ENCODE measurements at places on chromosomes 11 and 22.

DNA sequence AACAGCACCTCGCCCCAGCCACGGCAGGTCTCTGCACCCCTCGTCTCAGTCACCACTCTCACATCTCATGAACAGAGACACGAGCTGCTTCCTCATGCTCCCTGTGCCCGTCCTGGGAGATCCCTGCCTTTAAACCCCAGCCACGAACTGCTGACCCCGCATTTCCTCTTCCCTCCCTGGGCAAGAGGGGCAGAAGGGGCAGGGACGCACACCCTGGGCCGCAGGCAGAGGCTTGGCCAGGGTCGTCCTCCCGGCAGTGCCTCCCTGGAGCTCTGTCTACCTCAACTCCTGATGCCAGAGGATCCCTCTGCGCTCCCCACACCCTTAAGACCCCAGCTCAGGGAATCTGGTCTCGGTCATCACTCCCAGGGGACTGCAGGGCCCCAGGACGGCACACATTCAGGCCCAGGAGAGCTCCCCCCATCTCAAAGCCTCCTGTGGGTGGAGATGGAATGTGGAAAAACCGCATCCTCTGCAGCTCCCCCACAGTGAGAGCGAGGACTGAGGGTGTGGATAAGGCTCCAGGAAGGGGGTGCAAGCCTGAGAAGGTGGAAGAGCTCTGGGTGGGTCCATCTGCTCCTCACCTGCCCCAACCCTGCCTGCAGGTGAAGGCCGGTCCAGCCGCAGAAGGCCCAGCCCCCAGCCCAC is 1.2 kb downstream of the BID start:
- peak; percentile 27 for DNase-seq

DNA sequence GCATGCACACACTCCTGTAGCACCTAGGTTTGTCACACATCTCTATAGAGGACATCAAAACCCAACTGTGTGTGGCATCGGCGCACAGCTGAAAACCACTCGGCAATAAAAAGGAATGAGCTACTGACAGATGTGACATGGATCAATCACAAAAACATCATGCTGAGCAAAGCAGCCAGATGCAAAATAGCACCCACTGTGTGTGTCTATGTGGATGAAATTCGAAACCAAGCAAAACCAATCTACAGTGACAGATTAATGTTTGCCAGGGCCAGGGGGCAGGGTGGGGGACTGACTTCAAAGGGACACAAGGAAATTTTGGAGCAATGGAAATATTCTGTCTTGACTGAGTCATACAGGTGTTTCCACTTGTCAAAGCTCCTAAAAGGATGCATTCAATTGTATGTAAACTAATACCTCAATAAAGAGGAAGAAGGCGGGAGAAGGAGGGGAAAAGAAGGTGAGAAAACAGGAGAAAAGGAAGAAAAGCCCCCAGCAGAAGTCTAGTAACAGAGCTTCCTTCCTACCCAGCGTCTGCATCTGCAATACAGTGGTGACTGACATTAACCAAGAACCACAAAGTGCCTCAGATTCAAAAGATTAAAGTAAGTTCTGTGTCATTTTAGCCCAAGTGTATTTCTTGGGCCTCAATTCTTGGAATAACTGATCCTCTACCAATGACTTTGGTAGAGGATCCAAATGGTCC is 49.8 kb downstream of the PACSIN2 start:
- peak; percentile 29 for DNase-seq

DNA sequence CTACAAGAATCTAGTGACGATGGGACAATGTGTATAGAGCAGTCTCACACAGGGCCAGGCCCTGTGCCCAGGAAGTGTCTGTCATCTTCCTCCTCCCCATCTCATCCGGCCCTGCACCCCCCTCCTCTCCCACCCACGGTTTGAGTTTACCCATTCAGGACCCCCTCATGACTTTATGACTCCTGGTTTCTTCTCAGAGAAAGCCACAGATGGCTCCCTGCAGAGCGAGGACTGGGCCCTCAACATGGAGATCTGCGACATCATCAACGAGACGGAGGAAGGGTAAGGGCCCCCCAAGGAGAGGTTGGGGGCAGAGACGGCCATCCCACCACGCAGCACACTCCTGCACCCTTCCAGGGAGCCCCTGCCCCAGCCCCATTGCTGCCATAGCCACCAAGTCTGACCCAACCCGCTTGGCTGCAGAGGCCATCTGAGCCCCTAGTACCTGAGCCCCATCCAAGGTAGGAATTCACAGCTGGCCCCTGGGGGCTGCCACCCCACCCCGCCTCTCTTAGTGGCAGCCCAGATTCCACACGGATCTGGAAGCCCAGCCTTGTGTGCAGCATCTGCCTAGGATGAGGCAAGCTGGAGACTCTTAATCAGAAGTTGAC is 18.1 kb downstream of the TOM1 start:
- DNase-seq: no peak

DNA sequence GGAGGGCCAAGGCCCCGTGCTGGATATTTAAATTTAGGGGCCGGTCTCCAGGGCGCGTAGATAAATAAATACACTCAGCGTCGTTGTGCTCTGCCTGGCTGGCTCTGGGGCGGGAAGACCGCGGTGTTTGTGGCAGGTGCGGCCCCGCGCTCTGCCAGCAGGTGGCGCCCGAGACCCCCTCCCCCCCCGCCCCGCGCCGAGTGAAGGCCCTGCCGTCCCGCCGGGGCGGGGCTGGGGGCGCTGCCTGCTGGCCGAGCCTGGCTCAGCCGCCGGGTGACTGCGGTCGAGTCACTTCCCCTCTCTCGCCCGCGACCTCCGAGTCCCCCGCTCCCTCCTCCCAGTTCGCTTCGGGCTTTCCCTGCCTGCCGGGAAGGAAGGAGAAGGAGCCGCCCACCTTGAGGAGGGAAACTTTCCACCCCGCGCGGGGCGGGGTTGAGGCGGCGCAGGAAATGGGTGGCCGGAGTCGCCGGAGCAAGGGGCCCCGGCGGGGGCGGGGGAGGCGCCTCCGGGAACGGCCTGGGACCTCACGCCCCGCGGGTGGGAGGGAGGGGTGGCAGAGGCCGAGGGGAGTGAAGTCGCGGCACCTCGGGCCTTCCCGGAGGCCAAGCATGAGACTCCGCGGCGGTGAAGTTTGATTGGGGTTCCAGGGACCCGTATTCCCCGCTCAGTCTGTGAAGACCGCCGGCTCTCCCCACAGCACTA is 1.6 kb upstream of the EHBP1L1 start:
- peak; percentile 98 for DNase-seq

DNA sequence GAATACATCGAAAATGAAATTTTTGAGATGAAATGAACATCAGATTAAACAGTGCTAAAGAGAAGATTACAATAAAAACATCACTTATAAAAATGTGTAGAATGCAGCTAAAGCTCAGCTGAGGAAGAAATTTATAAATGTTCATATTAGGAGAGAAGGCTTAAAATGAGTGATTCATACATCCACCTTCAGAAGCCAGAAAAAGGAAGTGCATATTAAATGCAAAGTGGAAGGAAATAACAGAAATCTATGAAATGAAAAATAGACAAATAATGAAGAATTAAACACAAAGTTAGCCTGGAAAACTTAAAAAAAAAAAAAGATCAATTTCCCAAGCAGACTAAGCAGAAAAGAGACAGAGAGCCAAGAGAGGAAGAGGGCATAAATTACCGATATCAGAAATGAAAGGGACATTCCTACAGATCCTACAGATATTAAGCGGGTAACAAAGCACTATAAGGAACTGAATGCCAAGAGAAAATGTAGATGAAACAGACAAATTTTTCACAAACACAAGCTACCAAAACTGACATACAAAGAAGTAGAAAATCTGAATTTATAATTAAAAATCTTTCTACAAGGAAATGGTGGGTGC is 7.2 kb upstream of the MOB2 start:
- DNase-seq: no peak

- DNase-seq: peak; percentile 40
These were observed 49.5 kb downstream of the IGF2 start for GRCh38 chr11:2089536-2090165.
